ENCODE measurements at places on chromosomes 13 and 19. TPM values are rescaled to one million over a fixed set of nuclear protein-coding genes. Genes with fewer than 3 reads are reported as not detected.

OBI1 gene
- 16.3 TPM for total RNA-seq

EFNB2 gene
- 37.3 TPM for total RNA-seq

TNNT1 gene
- 65.7 TPM for total RNA-seq

CD22 gene
- 0.99 TPM for total RNA-seq

KIR3DL2 gene
- total RNA-seq: not detected

FUT1 gene
- total RNA-seq: 2.9 TPM

IZUMO2 gene
- total RNA-seq: not detected

ZNF135 gene
- 9.5 TPM for total RNA-seq

DAND5 gene
- not detected for total RNA-seq

SYDE1 gene
- total RNA-seq: 6.9 TPM

TEX29 gene
- total RNA-seq: 0.49 TPM

CEACAM8 gene
- total RNA-seq: 4.8 TPM

CGB5 gene
- total RNA-seq: not detected

KCNJ14 gene
- 1.2 TPM for total RNA-seq

STOML3 gene
- not detected for total RNA-seq

FARP1 gene
- 65.3 TPM for total RNA-seq

ZNF431 gene
- 16.1 TPM for total RNA-seq

EID2 gene
- total RNA-seq: 7.3 TPM

VAV1 gene
- total RNA-seq: 4.7 TPM

C19orf73 gene
- total RNA-seq: 0.30 TPM

ANGPTL8 gene
- total RNA-seq: 55.3 TPM

PDS5B gene
- total RNA-seq: 70.3 TPM

PRR19 gene
- 0.20 TPM for total RNA-seq

CGB3 gene
- total RNA-seq: not detected

APC2 gene
- 0.59 TPM for total RNA-seq

GNG7 gene
- total RNA-seq: 2.4 TPM

LAIR2 gene
- not detected for total RNA-seq

LILRB3 gene
- total RNA-seq: 4.2 TPM

KLHL1 gene
- 0.10 TPM for total RNA-seq

LRRC63 gene
- 0.10 TPM for total RNA-seq

CERS1 gene
- total RNA-seq: 2.5 TPM

JAK3 gene
- 3.4 TPM for total RNA-seq

CLDN10 gene
- total RNA-seq: 2.4 TPM

CUL4A gene
- total RNA-seq: 80.6 TPM

ONECUT3 gene
- total RNA-seq: not detected

PHLDB3 gene
- total RNA-seq: 19.3 TPM

ZFP14 gene
- total RNA-seq: 11.7 TPM

KCNRG gene
- total RNA-seq: 4.5 TPM

ZNF625 gene
- 14.9 TPM for total RNA-seq

SIGLEC8 gene
- 0.59 TPM for total RNA-seq

PEG3 gene
- total RNA-seq: 37.3 TPM

DBP gene
- total RNA-seq: 5.7 TPM

FPR1 gene
- 9.5 TPM for total RNA-seq

ACP7 gene
- 5.2 TPM for total RNA-seq

URI1 gene
- 57.5 TPM for total RNA-seq

ANGPTL4 gene
- 5.8 TPM for total RNA-seq

NLRP4 gene
- not detected for total RNA-seq

ZNF234 gene
- total RNA-seq: 12.8 TPM

MEIS3 gene
- 12.8 TPM for total RNA-seq

All from skin of body (tissue), 3 donors.